GM13977 (cell line): ENCODE measurements at places on chromosomes 6 and 20.

DNA sequence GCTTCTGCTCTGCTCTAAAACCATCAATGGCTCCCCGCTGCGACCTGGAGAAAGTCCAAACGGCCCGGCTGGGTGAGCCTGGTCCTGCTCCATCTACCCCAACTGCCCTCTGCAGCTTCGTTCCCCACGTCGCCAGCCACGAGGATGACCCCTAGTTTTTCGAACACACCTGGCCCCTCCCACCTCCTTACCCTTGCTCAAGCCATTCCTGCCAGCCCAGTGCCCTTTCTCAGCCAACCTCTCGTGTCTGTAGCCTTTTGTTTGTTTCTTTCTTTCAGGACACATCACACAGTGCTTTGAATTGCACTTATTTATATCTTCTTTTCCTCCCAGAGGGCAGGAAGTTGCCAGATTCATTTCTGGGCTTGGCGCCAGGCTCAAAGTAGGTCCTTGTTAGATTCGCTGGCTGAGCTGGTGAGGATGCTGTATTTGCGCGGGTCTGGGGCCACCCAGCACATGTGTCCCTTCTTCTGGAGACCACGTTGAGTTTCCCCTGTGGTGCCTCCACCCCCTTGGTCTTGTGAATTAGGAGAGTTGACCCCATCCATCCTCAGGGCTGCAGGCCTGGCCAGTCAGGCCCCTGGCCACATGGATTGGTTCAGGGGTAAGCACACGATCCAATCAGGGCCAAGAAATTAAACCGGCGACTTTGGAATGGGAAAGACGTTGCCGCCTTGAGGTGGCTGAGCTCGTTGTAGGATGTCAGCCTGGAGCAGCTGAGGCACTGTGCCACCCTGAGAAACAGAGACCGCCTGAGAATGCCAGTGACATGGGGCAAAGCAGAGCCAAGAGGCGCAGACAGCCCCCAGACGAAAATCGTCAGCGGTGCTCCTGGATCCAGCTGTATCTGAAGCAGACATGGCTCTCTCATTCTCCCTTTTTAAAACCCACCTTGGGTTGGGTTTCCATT lies 156.0 kb downstream of the CEBPB start:
- no peak for DNase-seq

DNA sequence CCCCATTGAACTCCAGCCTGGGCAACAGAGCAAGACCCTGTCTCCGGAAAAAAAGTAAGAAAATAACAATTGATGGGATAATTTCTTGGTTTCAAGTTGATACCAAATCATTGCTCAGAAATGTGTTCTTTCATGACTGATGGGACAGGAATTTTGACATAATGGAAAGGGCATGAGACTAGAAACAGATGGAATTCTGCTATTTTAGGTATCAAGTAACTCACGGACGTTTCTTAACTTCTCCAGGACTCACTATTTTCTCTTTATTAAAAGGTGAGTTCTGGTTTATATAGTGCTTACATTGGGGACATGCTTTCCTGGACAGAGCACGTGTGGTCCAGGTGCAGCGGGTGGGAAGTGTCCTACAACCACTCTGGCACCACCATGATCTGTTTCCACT lies 6.0 kb upstream of the DSP start:
- no peak for DNase-seq

DNA sequence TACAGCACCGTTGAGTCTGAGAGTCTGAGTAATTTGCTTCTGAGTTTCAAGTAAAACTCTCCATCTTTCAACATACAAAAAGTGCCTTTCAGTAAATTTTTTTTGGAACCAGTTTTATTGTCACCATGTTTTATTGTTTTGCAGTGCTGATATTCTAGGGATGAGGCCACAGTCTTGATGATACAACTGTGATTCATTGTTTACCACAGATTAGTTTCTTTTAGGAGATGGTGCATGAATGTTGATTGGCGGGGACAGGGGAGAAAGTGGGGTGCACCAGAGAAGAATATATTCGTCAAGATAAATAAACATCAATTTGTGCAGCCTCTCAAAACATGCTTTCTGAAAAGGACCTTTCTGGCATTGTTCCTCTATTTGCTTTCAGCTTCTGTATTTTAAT lies 109.0 kb downstream of the MCHR2 start:
- no peak for DNase-seq

DNA sequence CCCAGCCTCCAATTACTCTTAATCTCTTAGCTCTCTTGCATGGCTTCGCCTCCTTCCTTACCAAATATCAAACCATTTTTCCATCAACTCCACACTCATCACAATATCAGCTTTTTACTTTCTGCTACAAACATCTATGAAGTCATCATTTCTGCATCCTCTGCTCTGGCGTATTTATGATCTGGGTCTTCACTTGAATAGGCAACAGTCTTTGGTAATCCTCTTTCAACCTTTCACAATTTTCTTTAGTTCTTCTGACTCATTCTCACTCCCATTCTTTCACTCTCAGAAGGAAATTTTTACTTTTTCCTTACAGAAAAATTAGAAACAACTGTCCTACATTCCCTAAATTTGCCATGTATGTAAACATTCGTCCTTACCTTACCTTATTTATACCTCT lies 522.4 kb downstream of the HDGFL1 start:
- no peak for DNase-seq

- peak; percentile 62 for DNase-seq
These were observed 113.1 kb upstream of the ZNF217 start for GRCh38 chr20:53706466-53707370.

DNA sequence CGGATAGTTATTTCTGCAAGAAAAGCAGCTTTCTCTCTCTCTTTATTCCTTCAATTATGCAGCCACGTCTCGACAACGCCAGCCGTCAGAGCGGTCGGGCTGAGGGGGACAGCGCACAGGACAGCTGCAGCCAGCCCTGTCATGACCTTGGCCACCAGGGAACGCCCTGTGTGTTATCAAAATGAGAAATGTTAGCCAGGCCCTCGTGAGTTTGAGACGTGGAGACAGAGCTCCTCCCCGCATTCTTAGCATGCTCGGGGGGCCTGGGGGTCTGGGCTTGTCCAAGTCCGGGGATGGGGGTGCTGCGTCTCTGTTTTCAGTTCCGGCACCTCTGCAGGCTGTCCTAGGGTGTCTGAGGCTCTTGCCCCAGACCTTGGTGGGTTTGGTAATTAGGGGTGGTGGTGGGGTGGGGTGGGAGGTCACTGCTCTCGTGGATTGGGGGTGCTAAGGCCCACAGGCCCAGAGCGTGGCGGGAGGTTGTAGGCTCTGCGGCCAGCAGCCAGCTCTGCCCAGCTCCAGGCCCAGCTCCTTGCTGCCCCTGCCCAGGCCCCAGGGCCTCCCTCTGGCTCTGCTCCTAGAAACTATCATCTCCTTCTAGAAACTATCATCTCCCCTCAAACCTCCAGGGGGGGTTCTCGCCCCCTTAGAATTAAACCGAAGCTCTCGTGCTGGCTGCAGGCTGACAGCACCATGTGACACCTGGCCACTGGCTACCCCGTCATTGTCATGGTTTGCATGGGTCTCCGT lies 54.3 kb upstream of the GATA5 start:
- no peak for DNase-seq

DNA sequence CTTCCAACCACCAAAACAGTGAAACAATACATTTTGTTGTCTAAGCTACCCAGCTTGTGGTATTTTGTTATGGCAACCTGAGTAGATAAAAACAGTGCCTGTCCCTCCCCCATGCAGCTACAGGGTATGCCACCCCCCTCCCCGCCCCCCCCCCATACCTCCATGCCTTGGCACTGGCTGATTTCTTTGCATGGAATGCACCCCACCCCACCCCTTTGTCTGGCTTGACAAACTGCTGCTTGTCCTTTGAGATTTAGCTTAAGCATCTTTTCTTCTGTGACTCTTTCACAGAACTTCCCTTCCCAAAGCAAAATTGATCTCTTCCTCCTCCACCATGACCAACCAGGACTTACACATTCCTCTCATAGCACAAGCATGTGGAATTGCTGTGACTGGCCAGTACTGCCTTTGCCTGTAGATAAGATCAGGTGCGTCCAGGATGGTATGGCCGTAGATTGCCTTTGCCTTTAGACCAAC lies 64.6 kb upstream of the ADGRF1 start:
- no peak for DNase-seq

DNA sequence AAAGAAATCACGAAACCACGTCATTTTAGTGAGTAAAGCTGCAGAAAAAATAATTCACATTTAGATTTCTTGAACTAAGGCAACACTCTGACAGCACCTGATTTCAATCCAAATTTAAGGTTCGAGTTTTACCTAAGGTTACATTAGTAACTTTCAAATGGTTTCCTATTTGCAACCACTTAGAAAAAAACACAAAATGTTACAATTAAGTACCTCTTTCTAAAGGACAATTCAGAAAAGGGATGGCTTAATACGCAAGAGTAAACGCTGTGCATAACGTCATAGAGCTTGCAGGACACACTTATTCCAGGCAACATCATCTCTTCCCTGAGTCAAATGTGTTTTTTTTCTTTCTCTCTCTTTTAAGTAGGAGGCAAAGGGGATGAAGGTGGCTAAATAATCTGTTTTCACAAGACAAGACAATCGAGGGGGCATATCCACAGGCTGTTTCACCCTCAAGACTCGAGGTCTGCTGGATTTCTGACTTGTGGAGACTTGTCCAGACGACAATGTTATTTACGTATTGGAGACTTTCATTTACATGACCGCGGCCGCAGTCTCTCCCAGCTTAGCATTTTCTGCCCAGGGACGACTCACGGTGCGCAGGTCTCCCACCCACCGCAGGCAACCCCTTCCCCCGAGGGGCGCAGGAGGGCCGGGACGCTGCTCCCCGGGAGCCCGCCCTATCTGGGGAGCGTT lies 86.0 kb downstream of the SESN1 start:
- DNase-seq: peak; percentile 19

- peak; percentile 78 for DNase-seq
These were observed 3.1 kb upstream of the AKIRIN2 start for GRCh38 chr6:87705070-87705691.

DNA sequence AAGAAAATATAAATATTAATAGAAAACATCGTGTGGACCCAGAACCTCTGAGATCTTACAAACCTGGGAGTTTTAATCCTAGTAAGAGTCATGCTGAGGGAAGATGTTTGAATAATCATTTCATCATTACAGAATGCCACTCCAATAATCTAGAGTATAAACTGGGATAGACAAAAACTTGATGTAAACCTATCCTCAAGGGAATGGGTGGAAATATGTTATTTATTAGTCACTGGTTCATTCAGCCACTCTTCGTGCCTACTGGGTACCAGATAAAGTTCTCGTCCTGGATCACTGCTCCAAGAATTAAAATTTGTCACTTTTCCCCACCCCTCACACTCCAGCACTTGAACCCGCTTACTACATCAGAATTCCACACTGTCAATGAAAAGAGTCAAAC lies 7.7 kb downstream of the HLA-B start:
- DNase-seq: no peak

DNA sequence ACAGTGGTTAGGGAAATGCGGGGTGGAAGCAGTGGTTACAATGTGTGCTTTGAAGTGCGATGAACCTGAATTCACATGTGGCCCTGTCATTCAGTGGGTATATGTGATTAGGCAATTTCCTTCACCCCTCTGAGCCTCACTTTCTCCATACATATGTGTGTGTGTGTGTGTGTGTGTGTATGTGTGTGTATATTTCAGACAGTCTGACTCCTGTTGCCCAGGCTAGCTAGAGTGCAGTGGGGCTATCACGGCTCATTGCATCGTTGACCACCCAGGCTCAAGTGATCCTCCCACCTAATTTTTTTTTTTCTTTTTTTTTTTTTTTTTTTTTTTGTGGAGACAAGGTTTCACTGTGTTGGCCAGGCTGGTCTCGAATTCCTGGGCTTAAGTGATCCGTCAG lies 6.3 kb downstream of the PPP1R14C start:
- DNase-seq: no peak

GRCh38 chr6:43273707-43274106 lies 24.4 kb upstream of the SLC22A7 start:
- DNase-seq: no peak

GRCh38 chr6:43231053-43231452 lies 1.8 kb upstream of the DNPH1 start:
- DNase-seq: no peak

GRCh38 chr6:144063246-144063743 lies 32.1 kb downstream of the SF3B5 start:
- DNase-seq: peak; percentile 30

DNA sequence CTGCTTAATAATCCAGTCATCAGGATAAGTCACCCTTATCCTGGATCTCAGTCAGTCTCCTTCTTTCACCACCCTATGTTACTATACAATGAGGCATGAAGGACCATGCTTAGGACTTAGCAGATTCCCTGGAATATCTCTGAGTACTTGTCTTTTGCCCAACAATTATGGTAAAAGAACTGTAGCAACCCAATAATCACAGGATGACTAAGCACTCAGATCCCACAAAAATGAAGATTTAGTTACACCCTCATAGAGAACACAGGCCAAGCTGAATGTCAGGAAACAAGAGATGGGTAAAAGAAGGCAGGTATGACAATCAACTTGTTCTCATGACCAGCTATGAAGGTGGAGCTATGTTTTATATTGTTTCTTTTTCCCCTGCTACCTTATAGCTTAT lies 91.4 kb downstream of the EDN1 start:
- no peak for DNase-seq

DNA sequence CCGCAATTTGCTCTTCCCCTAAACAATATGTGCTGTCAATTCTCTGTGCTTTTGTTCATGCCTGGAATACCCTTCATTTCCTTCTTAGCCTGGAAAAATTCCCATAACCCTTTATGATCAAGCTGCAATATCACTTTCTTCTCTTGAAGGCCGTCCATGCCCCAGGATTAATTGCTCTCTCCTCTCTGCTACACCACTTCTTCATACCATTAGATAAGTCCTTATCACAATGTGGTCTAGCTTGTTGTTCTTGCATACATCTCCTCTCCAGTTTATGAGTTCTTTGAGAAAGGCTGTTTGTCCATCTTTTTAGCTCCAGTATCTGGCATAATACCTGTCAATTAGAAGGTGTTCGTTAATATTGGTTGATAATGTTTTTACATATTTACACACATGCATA lies 111.2 kb upstream of the SAMD5 start:
- no peak for DNase-seq

GRCh38 chr20:14555676-14556075 lies 218.3 kb upstream of the FLRT3 start:
- DNase-seq: no peak

DNA sequence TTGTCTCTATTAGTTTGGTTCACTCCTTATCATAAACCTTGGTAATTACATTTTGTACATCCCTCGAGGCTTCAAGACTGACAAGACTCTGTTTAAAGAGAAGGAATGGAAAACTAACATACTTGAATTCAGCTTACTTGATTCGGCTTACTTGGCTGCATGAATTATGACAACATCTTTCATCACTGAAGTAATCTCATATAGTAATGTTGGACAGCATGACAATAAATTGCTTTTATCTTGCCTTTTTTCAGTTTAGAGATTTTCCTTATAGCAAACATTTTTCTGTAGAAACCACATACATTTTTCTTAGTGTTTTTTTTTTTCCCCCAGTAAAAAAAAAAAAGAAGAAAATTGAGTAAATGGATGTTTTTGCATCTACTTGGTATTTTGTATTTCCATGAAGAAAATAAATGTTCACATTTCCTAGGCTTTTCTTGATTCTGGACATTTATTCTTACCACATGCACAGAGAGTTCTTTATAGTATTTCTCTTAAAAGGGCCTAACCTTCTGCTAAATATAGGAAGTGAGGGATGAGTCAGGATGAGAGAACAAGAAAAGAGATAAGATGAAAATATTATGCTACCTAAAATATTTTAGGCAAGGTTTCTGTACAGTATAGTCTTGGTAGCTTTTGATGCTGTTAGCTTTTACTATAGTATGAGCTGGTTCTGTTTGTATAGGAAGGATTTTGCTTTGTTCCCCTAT lies 101.0 kb upstream of the HDGFL1 start:
- no peak for DNase-seq

- no peak for DNase-seq
These were observed 13.7 kb upstream of the ZNF318 start for GRCh38 chr6:43383021-43383667.
